Pons (tissue), 1 donor: ENCODE measurements at places on chromosomes 5 and 9.
A peak's percentile ranks its signal among the peaks of the same experiment; 100 is the strongest.

DNA sequence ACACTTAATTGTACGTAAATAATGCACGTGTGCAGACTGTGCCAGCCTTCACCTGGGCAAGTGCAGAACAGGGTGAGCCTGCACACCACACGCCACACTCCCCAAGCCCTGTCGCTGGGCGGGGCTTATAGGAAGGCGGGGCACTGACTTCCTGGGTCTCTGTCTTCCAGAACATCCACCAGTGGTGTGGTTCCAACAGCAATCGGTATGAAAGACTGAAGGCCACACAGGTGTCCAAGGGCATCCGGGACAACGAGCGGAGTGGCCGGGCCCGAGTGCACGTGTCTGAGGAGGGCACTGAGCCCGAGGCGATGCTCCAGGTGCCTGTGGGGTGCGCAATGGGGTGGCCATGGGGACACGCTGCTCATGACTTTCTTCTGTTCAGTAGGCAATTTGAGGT is 44.2 kb downstream of the GSN start:
- DNase-seq = no peak

GRCh38 chr5:176362233-176362490 is 598 bp upstream of the KIAA1191 start:
- no peak for DNase-seq

GRCh38 chr9:135671591-135672041 is 8.5 kb downstream of the LCN9 start:
- no peak for DNase-seq

DNA sequence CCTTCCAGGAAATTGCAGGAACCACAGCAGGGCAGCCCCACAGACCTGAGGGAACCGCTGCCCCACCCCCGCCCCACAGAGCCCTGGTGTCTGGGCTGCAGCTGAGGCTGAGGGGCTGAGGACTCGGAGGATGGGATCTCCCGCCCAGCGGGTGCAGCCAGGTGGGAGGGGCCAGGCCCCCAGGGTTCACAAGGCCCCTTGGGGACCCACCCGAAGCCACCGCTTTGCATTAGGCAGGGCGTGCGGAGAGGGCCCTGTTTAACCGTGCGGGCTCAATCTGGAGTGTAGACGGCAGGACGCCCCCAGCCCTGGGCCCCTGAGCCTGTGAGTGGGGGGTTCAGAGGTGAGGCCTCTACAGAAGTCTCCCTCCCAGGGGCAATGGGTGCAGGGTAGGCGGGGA is 10.8 kb downstream of the NOTCH1 start:
- no peak for DNase-seq

GRCh38 chr5:125201446-125202052 is 455.1 kb upstream of the ZNF608 start:
- DNase-seq = no peak

DNA sequence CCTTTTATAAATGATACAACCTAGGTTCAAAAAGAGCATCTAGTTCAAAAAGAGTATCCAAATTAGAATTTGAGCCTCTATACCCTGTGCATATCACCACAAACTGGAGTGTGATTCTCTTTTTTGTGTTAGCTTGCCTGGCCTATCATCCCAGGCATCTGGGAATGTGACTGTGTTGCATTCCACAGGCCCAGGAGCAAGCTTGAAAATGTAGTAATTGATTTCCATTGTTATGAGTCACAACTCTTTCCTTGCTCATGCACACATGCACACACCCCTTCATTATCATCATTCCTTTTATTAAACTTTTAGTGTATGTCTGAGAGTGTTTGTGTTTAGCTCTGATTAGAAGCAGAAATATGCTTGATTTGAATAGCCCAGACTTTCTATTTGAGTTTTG is 75.2 kb downstream of the FCHO2 start:
- no peak for DNase-seq

GRCh38 chr5:130549884-130550561 is 615.0 kb downstream of the HINT1 start:
- no peak for DNase-seq

GRCh38 chr9:123946101-123946821 is 16.3 kb upstream of the DENND1A start:
- no peak for DNase-seq

DNA sequence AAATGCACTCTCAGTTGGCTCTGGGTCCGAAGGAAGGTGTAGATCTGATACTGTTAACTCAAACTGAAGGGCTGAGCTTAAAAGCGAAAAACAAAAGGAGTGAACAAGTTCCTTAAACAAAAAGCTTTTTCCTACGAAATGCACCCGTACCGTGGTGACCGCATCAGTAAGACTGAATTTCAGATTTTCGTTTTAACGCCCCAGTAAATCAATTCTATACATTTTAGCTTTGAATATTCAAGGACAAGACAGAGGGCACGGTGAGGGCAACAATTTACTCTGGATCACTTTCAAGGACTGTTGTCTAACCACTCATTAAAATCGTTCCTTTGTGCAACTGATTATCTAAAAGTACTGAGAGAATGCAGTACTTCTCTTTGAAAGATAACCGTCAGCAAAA is 1.9 kb downstream of the HOMER1 start:
- DNase-seq = no peak

GRCh38 chr5:16390825-16391224 is 74.8 kb downstream of the ZNF622 start:
- DNase-seq = no peak

DNA sequence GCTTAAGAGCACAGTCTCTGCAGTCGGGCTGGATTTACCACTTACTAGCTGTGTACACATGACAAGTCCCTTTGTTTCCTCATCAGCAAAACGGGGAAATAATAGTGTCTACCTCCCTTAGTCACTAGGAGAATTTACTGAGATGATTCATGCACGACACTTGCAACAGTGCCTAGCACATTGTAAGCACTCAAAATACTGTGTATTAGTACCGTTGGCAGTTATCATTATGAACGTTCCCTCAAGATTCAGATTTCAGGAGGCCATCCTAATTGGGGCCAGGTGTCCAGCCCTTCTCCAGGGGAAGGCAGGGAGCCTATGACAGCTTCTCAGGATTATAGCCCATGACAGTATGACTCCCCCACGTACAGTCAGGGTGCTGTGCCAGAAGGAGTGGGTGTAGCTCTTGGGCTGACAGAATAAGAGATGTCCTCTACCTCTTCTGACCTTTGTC is 164.3 kb downstream of the DOCK2 start:
- DNase-seq = no peak

DNA sequence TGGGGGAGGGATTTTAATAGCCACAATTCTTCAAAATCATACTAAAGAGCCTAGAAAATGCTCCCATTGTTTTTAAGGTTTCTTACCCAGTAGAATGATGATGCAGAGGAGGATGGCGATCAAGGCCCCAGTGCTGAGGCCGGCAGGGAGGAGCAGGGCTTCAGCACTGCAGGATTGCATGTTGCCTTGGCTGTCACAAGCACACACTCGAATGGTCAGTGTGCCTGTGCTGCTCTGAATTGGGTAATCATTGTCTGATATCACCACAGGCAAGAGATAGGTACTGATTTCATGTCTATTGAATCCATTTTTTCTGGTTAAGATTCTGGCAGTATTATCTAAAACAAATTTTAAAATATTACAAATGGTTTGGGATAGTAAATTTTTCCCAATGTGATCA is 153.3 kb downstream of the CDH10 start:
- DNase-seq = no peak

DNA sequence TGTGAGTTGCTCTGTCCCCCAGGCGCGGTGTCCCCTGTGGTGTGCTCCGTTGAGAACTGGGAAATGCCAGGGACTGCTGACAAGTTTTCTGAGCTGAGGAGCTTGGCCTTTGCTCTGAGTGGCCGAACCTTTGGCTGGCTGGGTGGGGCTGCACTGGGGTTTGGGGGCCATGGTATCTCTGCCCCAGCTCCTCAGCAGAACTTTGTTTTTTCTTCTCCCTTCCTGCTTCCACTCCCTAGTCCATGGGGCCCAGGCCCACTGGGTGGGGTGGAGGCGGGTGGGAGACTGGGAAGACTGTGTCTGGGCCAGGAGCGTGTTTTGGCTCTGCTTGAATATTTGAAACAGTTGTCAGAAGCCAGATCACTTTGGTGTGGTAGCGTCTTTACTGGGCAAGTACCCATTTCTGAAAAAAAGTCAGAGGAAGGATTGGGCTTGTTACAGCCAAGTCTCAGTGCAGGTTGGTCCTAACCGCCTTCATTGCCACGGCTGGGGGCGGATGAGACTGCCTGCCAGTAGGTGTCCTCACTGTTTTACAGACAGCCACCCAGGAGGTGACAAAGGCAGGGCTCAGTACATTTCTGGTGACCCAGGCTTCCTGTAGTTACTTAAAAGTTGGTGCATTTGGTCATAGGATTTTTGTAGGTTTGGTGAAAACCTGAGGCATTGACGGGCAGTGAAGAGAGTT is 92.7 kb downstream of the DAB2IP start:
- peak; percentile 76 for DNase-seq

GRCh38 chr9:116285320-116285719 is 131.7 kb downstream of the PAPPA start:
- no peak for DNase-seq

GRCh38 chr5:170348137-170348633 is 41.0 kb downstream of the KCNMB1 start:
- DNase-seq = peak; percentile 53

- DNase-seq = peak; percentile 42
These were observed 559 bp downstream of the SPAG8 start for GRCh38 chr9:35811381-35812024.

- DNase-seq = peak; percentile 8
These were observed 111.3 kb downstream of the FER start for GRCh38 chr5:108858959-108859358.

DNA sequence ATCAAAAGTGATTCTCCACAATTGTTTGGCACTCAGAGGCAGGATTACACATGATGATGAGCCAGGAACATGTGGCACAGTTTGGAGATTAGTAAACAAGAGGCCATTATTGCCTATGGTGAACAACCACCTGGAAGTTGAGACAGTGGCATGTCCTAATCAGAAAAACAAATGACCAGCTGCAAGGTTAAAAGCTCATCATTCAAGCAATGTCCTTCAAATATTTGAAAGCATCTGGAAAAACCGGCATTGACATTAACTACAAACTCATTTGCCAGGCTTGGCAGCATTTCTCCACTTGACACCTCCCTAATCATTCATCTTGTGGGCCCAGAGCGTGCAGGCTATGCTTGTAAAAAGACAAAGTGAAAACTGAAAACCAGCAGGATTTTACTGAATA is 80.6 kb upstream of the MEGF10 start:
- peak; percentile 20 for DNase-seq

DNA sequence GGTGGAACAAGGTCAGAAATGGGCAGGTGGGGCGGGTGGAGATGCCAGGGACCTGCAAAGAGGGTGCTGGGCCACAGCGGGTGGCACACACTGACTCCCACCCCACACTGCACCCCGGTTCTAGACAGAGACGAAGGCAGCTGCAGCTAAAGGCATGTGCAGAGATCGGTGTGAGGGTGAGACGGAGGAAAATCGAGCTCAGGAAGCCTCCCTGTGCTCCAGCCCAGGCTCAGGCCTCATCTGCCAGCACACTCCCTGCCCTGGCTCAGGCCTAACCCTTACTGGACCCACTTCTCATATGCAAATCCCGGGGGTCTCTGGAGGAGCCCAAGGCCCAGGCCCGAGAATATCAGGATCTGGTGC is 130.8 kb upstream of the PPP1R26 start:
- no peak for DNase-seq

GRCh38 chr9:121366611-121367192 is 3.3 kb downstream of the STOM start:
- no peak for DNase-seq

GRCh38 chr9:16001856-16002255 is 449.0 kb downstream of the CCDC171 start:
- no peak for DNase-seq

DNA sequence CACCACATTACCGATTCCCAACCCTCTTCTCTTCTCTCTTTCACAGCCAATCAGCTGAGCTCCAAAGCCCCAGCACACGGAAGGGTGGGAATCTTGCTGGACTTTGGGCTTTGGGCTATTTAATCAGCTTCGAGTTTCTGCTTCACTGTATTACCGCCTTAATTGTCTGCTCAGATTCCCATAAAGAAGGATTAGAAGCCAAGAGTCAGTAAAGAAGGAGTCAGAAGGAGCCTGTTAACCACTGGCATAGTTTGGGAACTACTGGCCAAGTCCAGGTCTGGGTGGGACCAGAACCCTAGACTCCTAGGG is 4.4 kb downstream of the SPRY4 start:
- DNase-seq = no peak

DNA sequence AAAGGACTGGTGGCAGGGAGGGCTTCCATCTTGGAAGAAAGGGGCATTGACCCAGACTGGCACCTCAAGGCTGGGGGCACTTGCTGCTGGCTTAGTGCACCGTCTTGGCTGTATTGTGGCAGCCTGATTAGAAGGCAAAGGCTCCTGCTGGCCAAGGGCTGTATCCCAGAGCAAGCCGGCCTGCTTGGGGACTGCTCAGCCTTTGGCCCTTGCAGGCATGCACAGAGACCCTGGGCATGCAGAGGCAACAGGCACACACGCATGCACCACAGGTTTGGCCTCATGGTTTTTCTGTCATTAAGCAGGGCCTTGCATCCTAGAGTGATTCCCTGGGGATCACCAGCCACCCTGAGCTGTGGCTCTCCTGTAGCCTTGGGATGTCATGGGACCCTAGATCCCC is 29.0 kb downstream of the PITX1 start:
- DNase-seq = no peak

- no peak for DNase-seq
These were observed 72.9 kb upstream of the PAM start for GRCh38 chr5:102682101-102682647.

- peak; percentile 70 for DNase-seq
These were observed 10.5 kb downstream of the GRAMD2B start for GRCh38 chr5:126433701-126434100.

GRCh38 chr5:68479524-68479923 is 264.0 kb downstream of the PIK3R1 start:
- no peak for DNase-seq

DNA sequence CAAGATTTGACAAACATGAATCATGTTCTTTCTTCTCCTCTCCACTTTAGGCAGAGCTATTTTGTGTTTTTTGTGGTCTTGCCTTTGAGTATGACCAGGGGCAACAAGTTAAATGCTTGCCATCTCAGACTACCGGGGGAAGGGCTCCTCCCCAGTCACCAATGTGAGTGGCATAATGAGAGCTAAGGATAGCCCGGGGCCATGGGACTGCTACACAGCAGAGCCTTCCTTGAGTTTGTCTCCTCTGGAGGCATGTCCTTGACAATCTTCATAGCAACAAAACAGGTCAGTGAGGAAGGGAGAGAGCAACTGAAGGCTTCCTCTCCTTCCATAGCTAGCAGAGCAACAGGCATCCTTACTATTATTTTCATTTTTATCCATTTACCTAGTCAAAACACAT is 299.3 kb downstream of the ENC1 start:
- no peak for DNase-seq

GRCh38 chr5:36507332-36507952 is 99.0 kb upstream of the SLC1A3 start:
- peak; percentile 81 for DNase-seq
